EL (cell line): ENCODE measurements at places on chromosomes 1 and 21.
A peak's percentile ranks its signal among the peaks of the same experiment; 100 is the strongest.

- DNase-seq: peak; percentile 57
Observed at GRCh38 chr1:179091691-179092165, 9.9 kb downstream of the TOR3A start.

DNA sequence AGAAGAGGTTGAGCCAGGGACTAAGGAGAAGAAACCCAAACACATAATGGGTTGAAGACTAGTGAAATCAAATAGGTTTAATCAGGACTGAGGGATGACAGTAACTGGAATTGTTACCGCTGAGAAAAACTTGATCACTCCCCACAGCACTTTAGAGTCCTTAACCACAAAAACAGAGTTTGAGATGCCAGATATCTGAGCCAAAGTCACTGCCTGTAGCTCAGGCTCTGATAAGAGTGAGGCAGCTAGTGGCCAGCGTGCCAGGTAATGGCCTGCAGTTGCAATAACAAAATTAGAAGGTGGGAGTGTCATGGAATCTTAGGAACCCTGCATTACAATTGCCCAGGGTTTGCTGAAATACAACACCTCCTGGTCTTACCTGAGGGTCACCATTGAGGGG is 48.0 kb downstream of the PRKAB2 start:
- DNase-seq: no peak

- no peak for DNase-seq
Observed at GRCh38 chr1:4089421-4090175, 189.5 kb upstream of the C1orf174 start.

- no peak for DNase-seq
Observed at GRCh38 chr1:197304638-197305200, 36.7 kb downstream of the CRB1 start.

- no peak for DNase-seq
Observed at GRCh38 chr1:221776495-221777301, 34.8 kb upstream of the DUSP10 start.

- DNase-seq: peak; percentile 78
Observed at GRCh38 chr1:243513726-243514491, 258.1 kb downstream of the SDCCAG8 start.

DNA sequence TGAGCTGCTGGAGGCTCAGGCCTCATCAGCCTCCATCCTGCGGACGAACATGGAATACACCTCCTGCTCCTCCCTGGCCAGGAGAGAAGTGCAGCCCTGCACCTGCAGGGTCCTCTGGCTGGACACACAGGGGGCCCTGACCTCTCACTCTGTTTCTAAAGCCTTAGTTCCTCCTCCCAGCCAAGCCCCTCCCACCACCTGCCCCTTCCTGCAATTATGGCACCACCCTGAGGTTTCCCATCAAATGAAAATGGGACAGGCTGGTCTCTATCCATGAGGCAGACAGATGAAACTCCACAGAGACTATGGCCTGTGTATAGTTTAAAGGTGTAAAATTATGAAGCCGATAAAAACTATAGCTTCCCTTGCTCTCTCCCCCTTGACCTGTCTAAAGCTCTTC is 42.6 kb downstream of the CACNA1S start:
- DNase-seq: no peak

DNA sequence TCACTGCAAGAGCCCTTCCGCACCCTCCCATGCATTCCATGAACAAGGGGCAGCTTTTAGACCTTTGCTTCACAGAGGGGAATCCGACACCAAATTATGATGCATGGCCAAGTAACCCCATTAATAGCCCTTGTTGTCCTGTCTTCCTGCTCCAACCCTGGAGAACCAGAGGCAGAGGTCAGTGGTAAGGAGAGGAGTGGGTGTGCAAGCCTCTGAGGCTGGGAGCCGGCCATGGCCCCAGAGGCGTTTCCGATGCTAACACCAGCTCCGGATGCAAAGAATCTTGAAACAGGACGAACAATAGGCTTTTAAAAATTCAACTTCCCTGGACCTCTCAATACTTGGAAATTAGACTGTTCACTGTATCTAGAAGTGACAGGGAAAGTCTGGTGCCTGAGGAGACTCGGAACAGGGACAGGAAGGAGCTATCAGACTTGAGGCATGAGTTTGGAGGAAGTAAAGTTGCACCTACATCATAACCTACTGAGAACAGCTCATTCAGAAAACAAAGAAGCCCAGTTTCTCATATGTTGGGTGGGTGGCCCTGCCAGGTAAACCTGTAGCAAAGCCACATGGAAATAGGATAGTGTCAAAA is 101.2 kb upstream of the ERG start:
- no peak for DNase-seq

GRCh38 chr21:34261841-34262468 is 101.9 kb upstream of the KCNE2 start:
- no peak for DNase-seq

GRCh38 chr1:57678138-57678537 is 254.3 kb upstream of the DAB1 start:
- DNase-seq: no peak

GRCh38 chr1:168348146-168348709 is 67.6 kb downstream of the TBX19 start:
- peak; percentile 8 for DNase-seq

- no peak for DNase-seq
Observed at GRCh38 chr1:220511785-220512184, 16.2 kb upstream of the MARK1 start.

- DNase-seq: no peak
Observed at GRCh38 chr1:21912038-21912758, 24.9 kb downstream of the HSPG2 start.

DNA sequence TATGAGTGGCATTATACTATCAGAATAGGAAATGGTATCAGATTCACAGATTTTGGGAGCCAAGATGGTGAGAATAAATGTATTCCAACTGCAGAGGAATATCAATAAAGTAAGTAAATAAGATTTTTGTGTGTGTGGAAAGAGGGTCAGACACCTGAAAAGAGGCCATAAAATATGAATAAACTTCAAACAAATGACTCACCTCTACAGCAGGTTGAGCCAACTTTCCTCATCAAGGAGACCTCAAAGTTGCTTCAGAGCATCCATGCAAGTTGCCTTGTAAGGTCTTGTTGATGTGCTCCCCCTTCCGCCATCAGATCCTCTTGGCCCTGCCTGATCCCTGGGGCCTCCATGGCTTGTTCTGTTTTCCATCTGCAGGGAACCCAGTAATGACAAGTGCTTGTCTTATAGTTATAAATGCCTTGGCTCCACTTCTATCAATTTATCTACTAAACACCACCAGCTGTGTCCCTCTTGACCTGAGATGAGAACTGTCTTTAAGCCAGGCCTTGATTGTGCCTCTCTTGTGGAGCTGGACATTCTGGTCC is 775.6 kb downstream of the LTN1 start:
- no peak for DNase-seq

DNA sequence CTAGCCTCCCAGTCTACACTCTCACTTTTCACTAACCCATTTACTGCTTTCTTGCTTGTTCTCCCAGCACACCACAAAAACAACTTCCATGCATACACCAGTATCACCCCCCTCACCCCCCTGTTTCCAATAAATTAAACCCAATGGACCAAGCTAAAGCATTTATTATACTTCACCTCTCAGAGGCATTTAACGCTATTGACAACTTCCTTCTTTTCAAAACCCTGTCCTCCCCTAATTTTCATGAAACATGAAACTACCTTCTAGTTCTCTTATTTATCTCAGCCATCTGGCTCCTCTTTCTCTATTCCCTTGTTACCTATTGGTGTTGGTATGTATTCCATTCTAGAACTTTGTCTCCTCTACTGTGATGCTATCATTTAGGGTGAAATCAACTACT is 32.3 kb downstream of the PTPRC start:
- DNase-seq: no peak

DNA sequence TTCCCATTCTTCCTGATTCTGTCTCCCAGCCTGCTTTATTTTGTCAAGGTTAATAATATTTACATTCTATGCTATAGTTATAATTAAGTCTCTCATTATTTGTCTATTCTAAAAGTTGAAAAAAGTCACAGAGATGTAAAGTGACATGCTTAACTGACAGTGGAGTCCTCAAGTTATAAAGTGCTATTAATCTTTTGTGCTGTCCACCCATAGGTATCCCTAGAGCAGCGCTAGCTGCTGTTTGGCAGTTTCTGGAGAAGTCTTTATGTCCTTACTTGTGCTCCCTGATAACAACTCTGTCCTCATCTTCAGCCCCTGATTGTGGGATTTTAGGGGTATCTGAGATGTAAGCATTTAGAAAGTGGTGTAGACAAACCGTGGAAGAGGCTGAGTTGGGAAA is 13.1 kb downstream of the BACH1 start:
- DNase-seq: no peak

DNA sequence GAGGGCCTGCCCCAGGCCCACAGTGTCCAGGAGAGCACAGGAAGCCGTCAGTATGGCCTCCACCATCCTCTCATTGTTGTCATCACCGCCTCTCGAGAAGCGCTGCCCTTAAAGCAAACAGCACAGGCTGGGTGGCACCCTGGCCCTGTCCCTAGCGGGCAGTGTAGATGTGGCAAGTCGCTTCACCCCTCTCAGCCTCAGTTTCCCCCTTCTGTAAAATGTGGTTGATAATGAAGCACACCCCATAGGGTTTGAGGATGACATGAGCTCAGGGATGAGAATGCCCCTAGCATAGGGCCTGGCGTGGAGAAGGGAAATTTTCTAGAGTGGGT is 13.4 kb downstream of the PLA2G2F start:
- no peak for DNase-seq

DNA sequence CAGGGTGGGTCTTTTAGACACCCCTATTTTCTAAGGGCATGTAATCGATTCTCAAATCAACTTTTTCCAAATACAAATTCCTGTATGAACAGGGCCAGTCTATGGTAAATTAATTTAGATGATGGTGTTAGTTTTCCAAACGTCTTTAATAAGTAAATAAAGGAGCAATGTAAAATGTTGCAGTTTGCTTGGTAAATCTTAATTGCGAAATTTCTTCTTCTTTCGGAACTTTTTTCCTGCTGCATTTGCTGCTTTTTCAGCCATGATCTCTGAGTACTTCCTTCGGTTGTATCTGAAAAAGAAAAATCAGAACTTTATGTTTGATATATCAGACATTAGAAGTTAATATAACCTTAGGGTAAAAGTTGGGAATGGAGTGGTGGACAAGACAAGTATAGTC is 9.4 kb downstream of the DNTTIP2 start:
- DNase-seq: no peak
